ENCODE measurements at places on chromosomes 5 and 9.

GRCh38 chr9:19116107-19116790 is 11.0 kb downstream of the PLIN2 start:
- no peak for DNase-seq

GRCh38 chr5:17012289-17012688 is 76.2 kb upstream of the MYO10 start:
- DNase-seq, result peak; percentile 21

DNA sequence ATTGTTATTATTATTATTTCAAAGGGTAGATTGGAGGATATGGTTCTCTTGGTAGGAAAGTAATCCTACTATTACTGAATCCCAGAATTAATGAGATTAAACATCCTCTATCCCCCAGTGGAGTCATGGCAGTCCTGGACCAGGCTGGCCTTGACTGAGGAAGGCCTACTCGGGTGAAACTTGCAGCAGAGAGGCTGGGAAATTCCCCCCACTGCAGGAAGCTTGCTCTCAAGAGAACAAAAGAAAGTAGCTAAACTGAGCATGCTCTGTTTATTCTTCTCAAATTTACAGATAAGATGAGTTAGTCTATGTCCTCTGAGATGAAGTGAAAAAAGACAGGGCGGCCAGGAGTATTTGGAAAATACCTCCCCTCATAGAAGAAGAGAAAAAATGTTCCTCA is 233.9 kb upstream of the RPS23 start:
- no peak for DNase-seq

GRCh38 chr5:33281431-33281843 is 159.3 kb upstream of the TARS1 start:
- no peak for DNase-seq

DNA sequence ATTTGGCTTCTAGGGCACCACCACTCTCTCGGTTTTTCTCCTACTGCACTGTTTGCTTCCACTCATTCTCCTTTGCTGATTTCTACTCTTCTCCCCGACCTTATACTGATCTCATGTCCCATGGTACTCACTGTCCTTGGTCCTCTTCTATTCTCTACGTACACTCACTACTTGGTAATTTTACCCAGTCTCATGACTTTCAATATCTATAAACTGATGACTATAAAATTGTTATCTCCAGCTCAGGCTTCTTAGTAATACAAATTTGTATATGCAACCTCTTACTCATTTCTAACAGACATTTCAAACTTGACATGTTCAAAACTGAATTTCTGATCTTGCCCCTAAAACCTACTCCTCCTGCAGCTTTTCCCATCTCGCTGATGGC is 4.1 kb downstream of the RAPGEF6 start:
- no peak for DNase-seq

GRCh38 chr9:91680106-91680505 is 256.5 kb upstream of the NFIL3 start:
- no peak for DNase-seq

GRCh38 chr9:120921661-120922181 is 4.9 kb downstream of the TRAF1 start:
- DNase-seq, result peak; percentile 20

GRCh38 chr9:1880038-1880565 is 135.0 kb upstream of the SMARCA2 start:
- DNase-seq, result no peak

- peak; percentile 26 for DNase-seq
These were observed 410.2 kb downstream of the ACTL7B start for GRCh38 chr9:108445431-108446071.
